ENCODE measurements at places on chromosomes 1 and 21.
A peak's percentile ranks its signal among the peaks of the same experiment; 100 is the strongest.

DNA sequence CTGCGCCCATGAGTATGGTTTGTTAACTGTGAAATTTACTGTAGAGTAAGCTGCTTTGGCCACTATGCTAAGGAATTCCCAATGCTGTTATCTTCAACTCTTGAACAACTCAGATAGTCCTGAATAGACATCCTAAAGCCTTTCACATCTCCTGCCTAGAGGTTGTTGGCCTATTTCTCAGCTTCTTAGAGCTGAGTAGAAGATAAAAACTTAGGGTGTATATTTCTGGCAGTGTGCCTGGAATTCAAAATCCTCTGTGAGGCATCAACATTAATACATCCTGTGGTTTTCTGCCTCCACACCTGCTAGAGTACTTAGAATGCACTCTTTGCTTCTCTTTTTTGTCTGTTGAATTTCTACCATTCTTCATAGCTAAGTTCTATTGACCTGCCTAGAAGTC is 45.8 kb upstream of the RC3H1 start:
- DNase-seq: no peak

DNA sequence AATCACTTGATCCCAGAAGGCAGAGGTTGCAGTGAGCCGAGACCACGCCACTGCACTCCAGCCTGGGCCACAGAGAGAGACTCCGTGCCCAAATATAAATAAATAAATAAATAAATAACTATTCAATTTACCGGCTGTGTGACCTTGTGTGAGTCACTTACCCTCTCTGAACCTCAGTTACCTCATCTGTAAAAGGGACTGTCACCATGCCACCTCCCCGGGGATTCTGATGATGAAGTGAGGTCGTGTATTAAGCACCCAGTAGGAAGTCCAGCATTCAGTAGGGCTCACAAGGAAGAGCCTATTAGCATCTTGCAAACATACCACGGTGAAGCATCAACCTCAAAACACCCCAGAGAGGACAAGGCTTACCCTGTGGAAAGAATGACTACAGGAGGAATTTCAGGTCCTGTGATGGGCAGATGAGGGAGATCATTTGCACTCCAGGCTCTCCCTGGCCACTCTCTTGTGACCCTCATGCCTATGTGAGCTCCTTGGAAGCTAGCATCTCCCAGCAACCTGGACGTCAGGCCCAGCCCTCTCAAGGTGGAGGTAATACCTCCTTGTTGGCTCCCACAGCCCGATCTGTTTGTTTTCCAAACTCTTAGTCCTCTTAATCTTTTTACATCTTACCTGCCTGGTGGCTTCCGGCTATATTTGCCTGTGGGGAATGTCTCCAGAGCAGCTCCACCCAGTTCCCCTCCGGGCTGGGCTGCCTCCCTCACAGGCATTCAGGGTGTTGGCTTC is 7.6 kb upstream of the C1QA start:
- DNase-seq: no peak

DNA sequence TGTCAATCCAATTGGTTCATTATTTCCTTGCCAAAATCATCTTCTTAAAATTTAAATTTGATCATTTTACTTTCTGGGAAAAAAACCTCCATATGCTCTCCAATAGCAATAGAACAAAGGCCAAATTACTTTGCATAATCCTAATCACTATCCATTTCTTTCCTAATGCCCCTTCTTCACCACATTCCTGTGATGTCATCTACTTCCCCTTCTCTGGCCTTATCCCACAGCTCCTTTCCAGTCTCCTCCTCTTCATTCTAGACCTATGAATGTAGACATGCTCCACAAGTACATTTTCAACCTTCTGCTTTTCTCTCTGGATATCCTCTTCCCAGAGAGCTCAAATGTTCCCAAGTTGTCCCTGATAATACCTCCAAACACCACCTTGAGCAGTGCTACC is 216.6 kb downstream of the MRPL39 start:
- no peak for DNase-seq

GRCh38 chr1:170126696-170127095 is 19.1 kb upstream of the NTMT2 start:
- DNase-seq: no peak

- no peak for DNase-seq
Measured at GRCh38 chr1:202130816-202131522, 8.3 kb downstream of the GPR37L1 start.

DNA sequence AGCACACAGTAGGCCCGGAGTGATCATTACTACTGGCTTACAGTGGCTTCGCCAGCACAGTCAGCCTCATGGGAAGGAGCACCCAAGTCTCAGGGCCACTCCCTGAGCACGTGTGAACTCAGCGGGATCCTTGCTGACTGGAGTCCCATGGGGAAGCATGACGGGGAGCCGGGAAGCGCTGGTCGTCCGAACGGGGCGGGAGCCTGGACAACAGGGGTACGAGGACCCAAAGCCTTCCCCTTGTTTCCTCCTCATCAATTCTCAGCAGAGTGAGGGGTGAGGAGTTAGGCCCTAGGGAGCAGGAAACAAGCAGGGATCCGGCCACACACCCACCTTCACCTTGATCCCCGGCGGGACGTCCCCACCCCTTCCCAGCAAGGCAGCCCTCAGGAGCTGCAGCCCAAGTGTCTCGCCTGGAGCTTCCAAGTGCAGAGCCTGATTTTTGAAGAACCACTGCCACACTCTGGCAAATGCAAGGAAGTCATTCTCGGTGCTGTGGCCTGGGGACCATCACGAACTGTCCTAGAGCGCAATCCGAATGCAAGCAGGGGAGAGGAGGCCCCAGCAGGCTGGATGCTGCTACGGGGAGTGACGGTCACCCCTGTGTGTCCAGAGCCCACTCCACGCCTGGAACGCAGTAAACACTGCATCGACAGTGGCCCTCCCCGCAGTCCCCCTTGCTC is 35.5 kb downstream of the TOMM20 start:
- peak; percentile 27 for DNase-seq

DNA sequence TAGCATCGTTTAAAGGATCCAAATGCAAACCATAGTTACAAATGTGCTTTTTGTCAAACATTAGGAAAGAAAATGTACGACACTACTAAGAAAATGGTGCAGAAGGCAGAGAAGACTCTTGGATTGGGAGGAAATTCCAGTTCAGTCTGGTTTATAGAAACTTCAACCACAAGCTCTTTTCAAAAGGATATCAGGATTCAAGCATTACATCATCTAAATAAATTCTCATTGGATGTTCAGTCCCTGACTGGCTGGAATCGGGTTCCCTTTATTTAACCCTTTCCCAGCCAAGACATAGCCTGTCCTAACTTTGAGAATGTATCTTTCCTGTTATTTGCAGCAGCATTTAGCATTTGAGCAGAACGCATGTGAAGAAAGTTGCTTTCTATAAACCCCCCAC is 184.6 kb downstream of the LMO4 start:
- DNase-seq: no peak

GRCh38 chr21:33901412-33902288 is 14.0 kb downstream of the ATP5PO start:
- DNase-seq: peak; percentile 44

DNA sequence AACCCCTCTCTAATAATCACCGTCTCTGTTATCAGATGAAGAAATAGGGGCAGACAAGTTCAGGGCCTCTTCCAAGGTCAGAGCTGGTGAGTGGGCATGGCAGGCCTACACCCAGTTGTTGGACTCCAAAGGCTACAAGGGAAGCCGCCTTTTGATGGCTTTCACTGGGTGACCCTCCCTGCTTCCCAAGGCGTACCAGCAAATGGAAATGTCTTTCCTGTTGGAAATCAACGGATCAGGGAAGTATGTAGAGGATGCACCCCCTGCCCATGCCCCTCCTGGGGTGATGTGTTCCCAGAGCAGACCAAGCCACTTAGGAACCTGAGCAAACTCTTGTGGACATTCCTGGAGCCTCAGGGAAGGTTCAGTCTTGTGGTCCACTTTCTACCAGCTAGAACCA is 47.4 kb downstream of the LGR6 start:
- DNase-seq: no peak

DNA sequence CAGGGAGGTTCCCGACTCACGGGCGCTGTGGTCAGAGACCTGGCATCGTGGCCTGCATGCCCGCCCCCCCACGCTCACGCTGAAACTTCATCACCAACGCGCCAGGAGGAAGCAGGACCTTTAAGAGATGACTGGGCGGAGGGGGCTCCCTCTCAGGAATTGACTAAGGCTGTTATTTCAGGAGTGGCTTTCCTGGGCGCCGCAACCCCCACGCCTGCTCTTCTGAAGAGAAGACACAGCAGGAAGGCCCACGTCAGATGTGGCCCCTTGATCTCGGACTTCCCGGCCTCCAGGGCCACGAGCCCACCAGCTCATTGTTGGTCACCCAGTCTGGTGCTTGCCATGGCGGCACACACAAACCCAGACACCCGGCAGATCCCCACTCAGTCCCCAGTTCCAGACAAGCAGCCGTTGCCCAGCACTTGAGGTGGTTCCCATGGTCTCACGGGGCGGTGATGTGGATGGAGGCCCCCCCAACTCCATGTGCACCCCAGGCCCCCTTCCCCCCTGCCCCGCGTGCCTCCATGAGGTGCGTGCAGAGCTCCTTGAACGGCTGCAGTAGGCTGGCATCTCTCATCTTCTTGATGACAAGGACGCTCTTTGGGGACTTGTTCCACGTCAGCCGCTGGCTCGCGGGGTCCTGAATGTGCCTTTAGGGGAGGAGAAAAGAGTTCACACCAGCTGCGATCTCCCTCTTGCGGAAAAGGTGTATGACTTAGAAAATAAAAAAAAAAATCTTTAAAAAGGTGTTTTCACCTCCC is 21.4 kb downstream of the NADK start:
- DNase-seq: no peak

DNA sequence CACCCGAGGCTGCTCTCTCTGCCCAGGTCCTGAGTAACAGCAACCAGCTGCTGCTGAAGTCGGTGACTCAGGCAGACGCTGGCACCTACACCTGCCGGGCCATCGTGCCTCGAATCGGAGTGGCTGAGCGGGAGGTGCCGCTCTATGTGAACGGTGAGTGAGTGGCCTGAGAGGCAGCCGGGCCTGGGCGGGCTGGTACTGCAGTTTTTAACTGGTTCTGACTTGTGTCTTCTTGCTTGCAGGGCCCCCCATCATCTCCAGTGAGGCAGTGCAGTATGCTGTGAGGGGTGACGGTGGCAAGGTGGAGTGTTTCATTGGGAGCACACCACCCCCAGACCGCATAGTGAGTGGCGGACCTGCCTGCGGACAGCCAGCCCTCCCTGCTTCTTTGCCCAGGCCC is 91.2 kb upstream of the CD1D start:
- no peak for DNase-seq

DNA sequence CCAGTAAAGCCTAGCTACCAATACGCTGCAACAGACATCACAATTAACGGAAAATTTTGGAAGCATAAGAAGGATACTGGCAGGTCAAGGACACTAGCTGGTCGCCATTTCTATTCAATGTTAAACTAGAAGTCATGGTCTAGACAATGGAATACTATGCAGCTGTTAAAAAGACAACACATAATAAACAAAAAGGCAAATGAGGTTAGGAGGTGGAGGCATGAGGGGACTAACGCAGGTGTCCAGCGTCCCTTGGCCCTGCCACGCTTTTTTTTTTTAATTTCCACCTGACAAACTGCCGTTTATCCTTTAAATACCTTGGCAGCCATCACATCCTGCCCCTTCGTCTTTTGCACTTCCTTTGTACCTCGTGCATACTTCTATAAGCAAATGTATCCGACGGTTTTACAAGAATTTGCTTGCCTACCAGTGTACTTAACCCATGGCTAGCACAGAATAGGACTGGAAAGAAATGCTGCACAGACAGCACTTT is 698 bp upstream of the SLC22A15 start:
- no peak for DNase-seq

DNA sequence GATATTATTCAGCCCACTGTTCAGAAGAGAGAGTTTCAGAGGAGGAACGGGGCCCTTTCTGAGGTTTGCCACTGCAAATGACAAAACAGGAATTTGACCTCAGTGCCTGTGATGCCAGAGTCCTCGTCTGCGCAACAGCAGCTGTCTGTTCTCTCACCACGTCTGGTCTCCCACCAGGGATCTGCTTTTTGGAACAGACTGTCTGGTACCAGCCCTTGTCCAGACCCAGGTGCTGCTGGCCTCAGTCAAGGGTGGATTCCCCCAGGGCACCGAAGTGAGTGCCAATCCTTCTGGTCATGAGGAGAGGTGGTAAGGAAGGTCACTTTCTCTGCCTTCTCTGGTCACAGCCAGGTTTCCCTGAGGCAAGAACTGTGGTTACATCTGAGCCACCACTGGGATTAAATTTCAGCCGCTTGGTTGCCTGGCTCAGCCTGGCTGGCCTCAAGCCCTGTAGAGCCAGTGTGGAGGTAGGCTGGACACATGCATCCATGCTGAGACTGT is 2.3 kb upstream of the BCAN start:
- no peak for DNase-seq

DNA sequence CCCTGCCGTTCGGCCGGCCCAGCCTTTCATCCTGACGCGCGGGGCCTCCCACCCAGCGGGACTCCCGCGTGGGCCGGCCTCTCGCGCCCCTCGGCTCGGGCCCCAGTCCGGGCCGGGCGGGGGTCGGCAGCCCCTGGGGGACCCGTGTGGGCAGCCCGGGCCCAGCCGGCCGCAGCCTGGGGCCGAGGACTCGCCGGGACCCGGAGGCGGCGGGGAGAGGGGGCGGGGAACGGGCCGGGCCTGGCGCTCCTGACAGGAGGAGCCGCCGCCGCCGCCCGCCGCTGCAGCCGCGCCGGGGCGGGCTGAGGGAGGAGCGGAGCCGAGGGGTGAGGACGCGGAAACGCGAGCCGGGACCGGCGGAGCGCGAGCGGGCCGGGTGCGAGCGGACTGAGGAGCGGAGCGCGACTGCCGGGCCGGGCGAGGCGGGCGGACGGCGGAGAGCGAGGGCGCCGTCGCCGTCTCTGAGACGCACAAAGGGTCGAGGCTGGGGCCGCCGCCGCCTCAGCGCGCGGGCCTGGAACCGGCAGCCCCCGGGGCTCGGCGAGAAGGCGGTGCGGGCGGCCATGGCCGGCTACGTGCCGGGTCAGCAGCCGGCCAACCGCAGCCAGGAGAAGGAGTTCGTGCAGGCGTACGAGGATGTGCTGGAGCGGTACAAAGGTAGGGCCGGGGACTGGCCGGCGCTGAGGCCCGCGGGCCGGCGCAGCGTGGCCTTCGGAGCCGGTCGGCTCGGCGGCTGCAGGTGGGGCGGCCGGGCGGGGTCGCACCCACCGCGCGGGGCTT is 79.1 kb downstream of the NDUFS5 start:
- DNase-seq: no peak

DNA sequence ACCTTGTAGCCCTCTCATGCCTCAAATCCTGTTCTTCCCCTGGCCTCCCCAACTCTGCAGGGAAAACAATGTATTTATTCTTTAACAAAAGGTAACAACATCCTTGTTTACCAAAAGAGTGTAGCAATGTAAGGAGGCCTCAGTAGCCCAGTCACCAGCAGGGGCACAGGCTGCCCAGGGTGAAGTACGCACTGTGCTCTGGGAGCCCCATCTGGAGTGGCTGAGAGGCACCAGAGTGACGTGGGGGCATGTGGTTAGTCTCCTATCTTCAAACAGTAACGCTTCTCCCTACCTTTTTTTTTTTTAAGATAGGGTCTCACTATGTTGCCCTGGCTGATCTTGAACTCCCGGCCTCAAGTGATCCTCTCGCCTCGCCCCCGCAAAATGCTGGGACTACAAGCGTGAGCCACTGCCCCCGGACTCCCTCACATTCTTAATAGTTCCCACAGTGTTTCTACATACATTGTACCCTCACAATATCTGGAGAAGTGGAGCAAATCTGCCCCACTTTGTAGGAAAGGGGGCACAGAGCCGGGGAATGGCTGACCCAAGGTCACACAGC is 51.3 kb upstream of the ECE1 start:
- DNase-seq: no peak

Data from Kasumi-1 (cell line).